Putamen (tissue), 1 donor: ENCODE measurements at places on chromosomes 4 and X.

DNA sequence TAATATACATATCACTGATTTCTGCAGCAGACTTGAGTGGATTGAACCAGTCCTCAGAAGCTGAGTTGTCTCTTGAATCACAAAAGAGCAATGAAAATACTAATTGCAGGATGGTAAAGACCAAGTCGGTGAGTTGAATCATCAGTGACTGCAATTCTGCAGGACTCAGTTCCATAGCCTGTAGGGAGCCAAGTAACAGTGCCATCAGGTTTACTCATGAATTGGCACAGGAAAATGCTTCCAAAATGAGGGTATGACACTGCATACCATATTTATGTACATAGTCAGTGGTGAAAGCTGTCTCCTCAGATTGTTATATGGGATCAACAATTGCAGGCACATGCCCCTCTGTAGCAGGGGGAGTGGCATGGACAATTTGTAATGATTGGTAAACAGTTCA lies 192.8 kb downstream of the CCNG2 start:
- no peak for DNase-seq

- DNase-seq, result no peak
These were observed 55.2 kb downstream of the HPGD start for GRCh38 chr4:174467107-174467506.

- DNase-seq, result no peak
These were observed 72.2 kb upstream of the MXD4 start for GRCh38 chr4:2333916-2334644.

- DNase-seq, result no peak
These were observed 50.1 kb downstream of the BCORL1 start for GRCh38 chrX:130032552-130032951.

GRCh38 chrX:24955372-24955930 lies 60.3 kb downstream of the ARX start:
- no peak for DNase-seq
